ENCODE measurements at places on chromosomes 2 and 18. TPM values are rescaled to one million over a fixed set of nuclear protein-coding genes. Genes with fewer than 3 reads are reported as not detected.

DNA sequence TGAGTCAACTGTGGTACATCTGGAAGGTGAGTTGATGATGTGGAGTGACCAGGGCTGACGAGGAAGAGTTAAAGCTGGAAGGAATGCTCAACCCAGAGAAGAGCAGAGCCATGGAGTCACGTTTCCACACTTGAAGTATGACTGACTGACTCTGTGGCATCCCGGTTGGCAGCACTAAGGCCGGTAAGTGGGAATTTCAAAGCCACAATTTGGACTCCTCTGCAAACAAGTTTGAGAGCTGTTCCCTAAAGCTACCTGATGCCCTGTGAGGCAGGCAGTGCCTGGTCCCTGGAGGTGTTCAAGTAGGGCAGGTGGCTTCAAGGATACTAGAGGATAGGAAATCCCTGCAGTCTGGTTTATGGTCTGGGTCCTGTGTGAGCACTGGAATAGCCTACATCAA is 69.3 kb upstream of the ITGB6 start:
- DNase-seq, result no peak

DNA sequence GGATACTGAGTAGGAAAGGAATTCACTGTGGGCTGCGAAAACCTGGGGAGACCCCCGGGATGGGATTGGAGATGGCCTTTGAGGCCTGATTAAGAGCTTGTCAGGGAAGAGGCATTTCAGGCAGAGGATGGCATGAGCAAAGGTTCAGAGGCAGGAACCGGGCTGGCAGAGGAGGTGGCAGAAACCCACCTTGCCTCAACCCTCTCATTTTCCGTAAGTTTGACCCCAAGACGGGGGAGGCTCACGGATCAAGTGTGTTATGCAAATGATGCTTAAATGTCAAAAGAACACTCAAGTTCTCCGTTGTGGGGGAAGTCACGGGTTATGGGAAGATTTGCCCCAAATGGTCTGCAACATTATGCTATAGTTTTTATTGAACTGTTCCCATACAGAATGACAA is 88.3 kb downstream of the MYCN start:
- DNase-seq, result no peak

- DNase-seq, result no peak
These were observed 83.2 kb downstream of the TCF4 start for GRCh38 chr18:55504808-55505207.

DNA sequence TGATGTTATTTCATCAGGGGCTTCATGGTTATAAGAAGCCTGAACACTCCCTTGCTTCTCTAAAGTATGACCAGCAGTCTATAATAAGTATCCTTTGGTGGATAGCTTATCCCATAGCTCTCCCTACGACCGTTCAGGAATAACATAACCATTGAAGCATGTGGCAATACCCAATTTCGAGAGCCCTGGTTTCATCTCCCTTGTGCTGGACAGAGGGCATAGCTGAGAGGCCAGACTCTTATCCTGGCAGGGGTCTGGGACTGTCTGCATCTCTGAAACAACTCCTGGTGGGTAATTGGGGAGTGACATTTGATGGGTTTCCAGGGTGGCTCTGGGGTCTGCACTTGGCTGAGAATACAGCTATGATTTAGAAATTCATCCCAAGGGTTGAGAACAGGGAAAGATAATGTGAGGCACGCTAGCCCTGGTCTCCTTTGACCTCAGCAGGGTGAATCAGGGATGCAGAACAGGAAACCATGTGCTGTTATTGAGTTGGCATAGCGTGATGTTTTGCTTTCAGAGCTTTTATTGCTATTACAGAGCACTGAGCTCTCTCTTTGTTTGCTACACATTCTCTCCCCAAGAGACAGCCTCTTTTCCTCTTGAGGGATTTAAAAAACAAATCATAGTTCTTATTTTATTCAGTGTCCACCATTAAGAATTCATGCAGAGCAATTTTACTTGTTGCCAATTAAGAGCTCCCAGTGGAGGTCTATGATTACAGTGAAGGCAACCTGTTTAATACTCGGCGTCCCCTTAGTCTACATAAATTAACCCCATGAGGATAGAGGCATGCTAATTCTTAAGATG is 274.5 kb downstream of the NCKAP5 start:
- no peak for DNase-seq

- no peak for DNase-seq
These were observed 4.9 kb downstream of the DARS1 start for GRCh38 chr2:135980434-135981079.

MROH2A gene
- total RNA-seq, result not detected

Measured in activated CD8-positive, alpha-beta T cell treated with anti-CD3 and anti-CD28 coated beads for 36 hours (primary cell).